ENCODE measurements at places on chromosomes 7 and 10.

- DNase-seq = no peak
These were observed 95.9 kb upstream of the HGF start for GRCh38 chr7:81865754-81866153.

GRCh38 chr7:101146-102046 is 91.0 kb upstream of the FAM20C start:
- no peak for DNase-seq

DNA sequence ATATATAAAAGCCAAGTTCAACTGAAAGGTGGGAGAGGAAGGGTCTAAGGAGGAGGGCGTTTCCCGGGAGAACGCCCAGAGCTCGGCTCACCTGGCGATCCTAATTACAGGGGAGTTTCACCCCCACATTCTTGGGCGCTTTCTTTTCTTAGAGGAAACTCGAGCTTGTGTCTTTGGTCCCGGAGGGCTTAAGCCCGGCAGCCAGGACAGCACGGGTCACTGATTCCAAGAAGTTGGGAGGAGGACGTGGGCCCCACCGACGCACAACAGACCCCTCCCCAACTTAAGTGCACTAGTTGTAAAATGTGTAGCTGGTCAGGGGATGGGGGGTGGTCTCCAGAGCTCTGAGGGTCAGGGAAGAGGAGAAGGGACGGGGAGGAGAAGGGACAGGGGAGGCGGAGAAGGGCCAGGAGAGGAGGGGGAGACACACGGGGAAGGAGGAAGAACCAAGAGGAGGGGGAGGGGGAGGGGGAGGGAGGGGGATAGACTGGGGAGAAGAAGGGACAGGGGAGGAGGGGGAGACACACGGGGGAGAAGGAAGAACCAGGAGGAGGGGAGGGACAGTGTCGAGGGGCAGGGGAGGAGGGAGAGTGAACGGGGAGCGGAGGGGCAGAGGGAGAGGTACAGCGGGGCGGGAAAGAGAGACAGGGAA is 874 bp downstream of the BAIAP2L1 start:
- DNase-seq = no peak

- no peak for DNase-seq
These were observed 55.6 kb downstream of the STEAP1B start for GRCh38 chr7:22444181-22444971.

GRCh38 chr10:79329529-79329928 is 17.7 kb upstream of the PPIF start:
- DNase-seq = no peak

DNA sequence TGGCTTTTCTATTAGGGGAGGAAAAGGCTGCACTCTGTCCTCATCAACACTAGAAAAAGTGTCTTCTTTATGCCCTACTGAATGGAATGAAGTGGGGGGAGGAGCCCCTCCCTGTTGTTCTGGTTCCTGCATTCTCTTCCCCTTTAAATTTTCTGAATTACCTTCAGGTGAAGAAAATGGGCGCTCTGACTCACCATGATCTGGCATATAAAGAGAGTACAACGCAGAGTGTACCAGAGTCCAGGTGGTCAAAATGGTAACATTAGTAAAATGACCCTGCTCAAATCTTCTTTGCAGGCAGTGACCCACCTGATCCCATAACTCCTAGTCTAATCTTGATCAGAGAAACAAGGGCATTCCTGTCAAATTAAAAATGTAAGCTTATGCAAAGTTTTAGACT is 80.7 kb downstream of the THSD7A start:
- DNase-seq = no peak

- DNase-seq = no peak
These were observed 3.5 kb upstream of the AEBP1 start for GRCh38 chr7:44100458-44101302.

GRCh38 chr10:78815702-78816334 is 252.9 kb upstream of the ZMIZ1 start:
- no peak for DNase-seq

DNA sequence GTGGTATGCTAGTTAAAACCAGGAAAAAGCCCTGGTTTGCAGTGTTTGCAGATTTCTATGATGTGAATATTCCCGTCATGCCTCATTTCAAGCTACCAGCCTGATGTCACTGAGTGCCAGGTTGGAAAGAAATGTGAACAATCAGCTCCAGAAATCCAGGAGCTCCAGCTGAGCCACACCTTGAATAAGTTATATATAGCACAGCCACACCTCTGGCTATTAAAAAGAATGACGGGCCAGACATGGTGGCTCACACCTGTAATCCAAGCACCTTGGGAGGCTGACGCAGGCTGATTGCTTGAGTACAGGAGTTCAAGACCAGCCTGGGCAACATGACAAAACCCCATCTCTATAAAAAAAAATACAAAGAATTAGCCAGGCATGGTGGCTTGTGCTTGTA is 18.7 kb upstream of the SLF2 start:
- no peak for DNase-seq

All from activated T-cell treated with anti-CD3 and anti-CD28 coated beads, Interleukin-2, amount 50 U/mL, for 48 hours (primary cell).